Naive thymus-derived CD4-positive, alpha-beta T cell (primary cell): ENCODE measurements at places on chromosomes 5 and 9. TPM values are rescaled to one million over a fixed set of nuclear protein-coding genes. Genes with fewer than 3 reads are reported as not detected.
A peak's percentile ranks its signal among the peaks of the same experiment; 100 is the strongest.

PCDHB5 gene
- 0.35 TPM for total RNA-seq

DNA sequence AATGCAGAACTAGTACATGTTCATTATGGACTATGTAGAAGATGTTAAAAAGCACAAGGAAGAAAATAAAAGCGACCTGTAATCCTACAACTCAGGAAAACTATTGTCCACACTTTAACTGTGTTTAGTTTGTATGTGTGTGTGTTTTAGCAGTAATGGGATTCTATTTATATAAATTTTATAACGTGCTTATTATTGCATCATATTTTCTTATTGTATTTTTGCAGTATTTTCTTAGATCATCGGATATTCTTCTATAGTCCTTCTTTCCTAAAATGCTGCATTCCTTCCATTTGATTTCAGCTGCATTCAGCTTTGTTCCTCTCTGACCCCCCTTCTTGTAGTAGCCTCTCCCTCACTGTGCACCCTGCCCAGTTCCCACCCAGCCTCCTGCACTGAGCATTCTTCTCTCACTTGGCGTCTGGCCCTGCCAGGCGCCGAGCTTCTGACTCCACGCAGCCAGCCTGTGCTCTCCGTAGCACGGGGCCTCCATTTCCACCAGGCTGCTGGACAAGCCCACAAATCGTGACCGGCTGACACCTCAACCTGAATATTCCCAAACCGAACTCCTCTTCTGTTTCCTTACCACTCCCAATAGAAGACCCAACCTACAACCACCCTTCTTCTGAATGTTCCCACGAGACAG, 39.9 kb downstream of the MVB12B start:
- H3K27me3 ChIP-seq, result no peaks in the 10 kb centered on the region
- H3K36me3 ChIP-seq, result no peaks in the 10 kb centered on the region
- DNase-seq, result no peak
- no peak overlapping the region for H3K27ac ChIP-seq

PCSK1 gene
- not detected for total RNA-seq

NEUROG1 gene
- not detected for total RNA-seq

GRCh38 chr5:137933491-137933911, 44.2 kb downstream of the PKD2L2 start:
- H3K27me3 ChIP-seq, result no peaks in the 10 kb centered on the region
- H3K4me3 ChIP-seq, result no peak overlapping the region
- peaks cover 6% of the 10 kb centered on the region for H3K36me3 ChIP-seq
- no peak overlapping the region for H3K27ac ChIP-seq
- no peaks in the 10 kb centered on the region for H3K4me1 ChIP-seq

GRCh38 chr5:79886925-79887655, 104.0 kb downstream of the MTX3 start:
- DNase-seq, result no peak
- H3K36me3 ChIP-seq, result no peaks in the 10 kb centered on the region

DNA sequence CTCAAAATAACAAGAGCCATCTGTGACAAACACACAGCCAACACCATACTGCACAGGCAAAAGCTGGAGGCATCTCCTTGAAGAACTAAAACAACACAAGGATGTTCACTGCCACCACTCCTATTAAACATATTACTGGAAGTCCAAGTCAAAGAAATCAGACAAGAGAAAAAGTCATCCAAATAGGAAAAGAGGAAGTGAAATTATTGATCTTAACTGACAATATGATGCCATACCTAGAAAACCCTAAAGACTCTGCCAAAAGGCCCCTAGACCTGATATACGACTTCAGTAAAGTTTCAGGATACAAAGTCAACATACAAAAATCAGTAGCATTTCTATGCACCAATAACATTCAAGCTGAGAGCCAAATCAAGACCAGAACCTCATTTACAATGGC, 30.0 kb upstream of the MACIR start:
- no peak for DNase-seq
- no peaks in the 10 kb centered on the region for H3K36me3 ChIP-seq
- no peaks in the 10 kb centered on the region for H3K4me1 ChIP-seq
- no peak overlapping the region for H3K27ac ChIP-seq
- H3K4me3 ChIP-seq, result no peak overlapping the region

- H3K27me3 ChIP-seq, result no peaks in the 10 kb centered on the region
- H3K36me3 ChIP-seq, result no peaks in the 10 kb centered on the region
- H3K27ac ChIP-seq, result no peak overlapping the region
- no peak for DNase-seq
- H3K4me3 ChIP-seq, result no peak overlapping the region
Observed at GRCh38 chr5:108093186-108093585, 288.7 kb downstream of the FBXL17 start.

SHC3 gene
- total RNA-seq, result 0.05 TPM

- no peak for DNase-seq
- no peak overlapping the region for H3K27ac ChIP-seq
- H3K4me1 ChIP-seq, result no peaks in the 10 kb centered on the region
- H3K4me3 ChIP-seq, result no peak overlapping the region
Observed at GRCh38 chr9:16191691-16192402, 639.0 kb downstream of the CCDC171 start.

GRCh38 chr9:126450668-126451205, 124.1 kb downstream of the MVB12B start:
- H3K4me3 ChIP-seq, result no peak overlapping the region
- no peak overlapping the region for H3K27ac ChIP-seq
- no peaks in the 10 kb centered on the region for H3K27me3 ChIP-seq
- DNase-seq, result no peak
- H3K4me1 ChIP-seq, result no peaks in the 10 kb centered on the region
- H3K36me3 ChIP-seq, result no peaks in the 10 kb centered on the region

- no peaks in the 10 kb centered on the region for H3K4me1 ChIP-seq
- H3K27me3 ChIP-seq, result no peaks in the 10 kb centered on the region
- no peak overlapping the region for H3K27ac ChIP-seq
- H3K4me3 ChIP-seq, result no peak overlapping the region
Observed at GRCh38 chr5:159171274-159171673, 38.1 kb downstream of the RNF145 start.

RORB gene
- total RNA-seq, result not detected

PAPPA gene
- not detected for total RNA-seq

GRCh38 chr5:142182840-142183239, 74.3 kb downstream of the NDFIP1 start:
- no peaks in the 10 kb centered on the region for H3K27me3 ChIP-seq
- no peaks in the 10 kb centered on the region for H3K36me3 ChIP-seq
- no peaks in the 10 kb centered on the region for H3K4me1 ChIP-seq
- no peak overlapping the region for H3K27ac ChIP-seq

SPATA31E1 gene
- not detected in 2 replicates for total RNA-seq

- no peaks in the 10 kb centered on the region for H3K27me3 ChIP-seq
- H3K4me1 ChIP-seq, result peaks cover 25% of the 10 kb centered on the region
- no peak overlapping the region for H3K27ac ChIP-seq
- DNase-seq, result peak; percentile 44
- H3K36me3 ChIP-seq, result no peaks in the 10 kb centered on the region
- H3K4me3 ChIP-seq, result no peak overlapping the region
Observed at GRCh38 chr5:143230676-143230996, 172.8 kb downstream of the NR3C1 start.

DNA sequence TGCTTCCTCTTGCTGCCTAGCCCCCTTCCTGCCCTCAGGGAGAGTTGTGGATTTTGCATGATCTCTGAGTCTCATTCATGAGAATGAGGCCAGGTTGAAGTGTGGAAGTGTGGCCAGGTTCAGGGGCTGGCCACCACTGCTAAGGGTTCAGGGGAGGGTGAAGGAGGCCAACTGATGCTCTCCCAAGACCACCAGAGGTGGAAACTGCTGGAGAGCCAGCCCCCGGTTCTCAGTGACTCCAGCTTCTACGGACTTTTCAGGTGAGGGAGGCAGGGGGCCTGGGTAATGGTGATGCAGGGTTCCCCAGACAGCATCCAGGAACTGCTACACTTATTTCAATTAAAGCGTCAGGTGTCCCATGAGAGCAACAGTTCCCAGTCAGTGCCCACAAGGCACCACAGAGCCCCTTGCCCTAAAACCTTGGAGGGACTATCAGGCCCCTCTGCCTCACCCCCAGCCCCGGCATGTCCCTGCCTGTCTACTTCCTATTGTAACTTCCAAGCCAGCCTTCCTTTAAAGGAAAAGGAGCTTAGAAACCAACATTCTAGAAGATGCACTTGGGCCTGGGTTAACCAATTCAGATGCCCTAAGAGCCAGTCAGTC, 50.1 kb downstream of the AMBP start:
- H3K27me3 ChIP-seq, result no peaks in the 10 kb centered on the region
- DNase-seq, result no peak
- no peaks in the 10 kb centered on the region for H3K4me1 ChIP-seq
- H3K4me3 ChIP-seq, result no peak overlapping the region
- no peak overlapping the region for H3K27ac ChIP-seq

GRCh38 chr9:75130621-75131230, 42.4 kb downstream of the OSTF1 start:
- H3K4me3 ChIP-seq, result no peak overlapping the region
- H3K4me1 ChIP-seq, result peaks cover 6% of the 10 kb centered on the region
- no peaks in the 10 kb centered on the region for H3K27me3 ChIP-seq
- no peaks in the 10 kb centered on the region for H3K36me3 ChIP-seq
- H3K27ac ChIP-seq, result no peak overlapping the region
- no peak for DNase-seq

PPP3R2 gene
- total RNA-seq, result not detected

DNA sequence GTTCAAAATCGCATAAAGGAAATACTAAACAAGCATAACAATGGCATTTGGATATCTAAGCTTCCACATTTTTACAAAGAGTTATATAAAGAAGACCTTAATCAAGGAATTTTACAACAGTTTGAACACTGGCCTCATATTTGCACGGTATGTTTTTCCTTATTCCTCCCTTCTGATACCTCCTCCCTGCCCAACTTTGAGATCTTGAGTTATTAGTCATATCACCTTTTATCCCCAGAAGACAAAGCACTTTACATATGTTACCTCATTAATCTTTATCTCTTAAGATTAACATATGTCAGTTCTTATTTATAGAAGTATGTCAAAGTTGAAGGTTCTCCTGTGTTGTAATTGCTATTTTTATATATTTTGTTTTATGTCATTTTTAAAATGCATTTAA, 29.8 kb downstream of the TDRD7 start:
- H3K27ac ChIP-seq, result no peak overlapping the region
- H3K4me1 ChIP-seq, result no peaks in the 10 kb centered on the region
- no peak overlapping the region for H3K4me3 ChIP-seq
- DNase-seq, result no peak
- no peaks in the 10 kb centered on the region for H3K36me3 ChIP-seq

C9 gene
- total RNA-seq, result not detected

- peaks cover 10% of the 10 kb centered on the region for H3K36me3 ChIP-seq
- H3K27me3 ChIP-seq, result no peaks in the 10 kb centered on the region
- DNase-seq, result no peak
- H3K4me3 ChIP-seq, result no peak overlapping the region
- H3K27ac ChIP-seq, result no peak overlapping the region
Observed at GRCh38 chr9:98187926-98188325, 4.5 kb downstream of the CORO2A start.

NR5A1 gene
- total RNA-seq, result not detected

GRCh38 chr5:61687371-61687770, 355.3 kb downstream of the ZSWIM6 start:
- no peak for DNase-seq
- no peaks in the 10 kb centered on the region for H3K4me1 ChIP-seq
- H3K4me3 ChIP-seq, result no peak overlapping the region
- no peak overlapping the region for H3K27ac ChIP-seq
- H3K36me3 ChIP-seq, result no peaks in the 10 kb centered on the region

SLC23A1 gene
- not detected for total RNA-seq

TSC1 gene
- 98.3 TPM for total RNA-seq

- H3K4me3 ChIP-seq, result no peak overlapping the region
- DNase-seq, result no peak
- H3K27ac ChIP-seq, result no peak overlapping the region
- H3K4me1 ChIP-seq, result no peaks in the 10 kb centered on the region
- no peaks in the 10 kb centered on the region for H3K36me3 ChIP-seq
Observed at GRCh38 chr9:75539523-75539922, 350.9 kb upstream of the PCSK5 start.

GRCh38 chr9:128684065-128684324, 5.0 kb upstream of the SET start:
- DNase-seq, result no peak
- no peaks in the 10 kb centered on the region for H3K36me3 ChIP-seq
- peak overlapping the region; percentile 91 for H3K4me3 ChIP-seq
- H3K27ac ChIP-seq, result peak overlapping the region; percentile 76
- H3K27me3 ChIP-seq, result no peaks in the 10 kb centered on the region
- H3K4me1 ChIP-seq, result peaks cover 36% of the 10 kb centered on the region

BAG1 gene
- total RNA-seq, result 77.2 TPM

DNA sequence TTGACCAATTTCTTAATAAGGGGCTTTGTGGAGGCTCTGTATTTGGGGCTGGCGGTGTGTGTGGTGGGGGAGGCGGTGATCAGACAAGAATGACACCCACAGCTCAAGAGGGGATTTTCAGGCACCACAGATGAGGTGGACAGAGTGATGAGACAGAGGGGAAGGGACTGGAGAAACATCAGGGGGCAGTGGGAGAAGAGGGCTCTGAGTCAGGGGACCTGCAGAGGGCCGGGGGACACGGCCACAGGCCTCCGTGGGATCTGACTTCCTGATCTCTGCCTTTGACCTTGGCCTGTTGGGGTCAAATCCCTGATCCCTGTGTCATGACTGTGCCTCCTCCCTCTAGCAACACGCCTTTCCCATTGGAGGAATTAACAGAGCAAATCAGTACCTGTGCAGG, 197.7 kb downstream of the C9orf50 start:
- H3K27me3 ChIP-seq, result no peaks in the 10 kb centered on the region
- no peaks in the 10 kb centered on the region for H3K36me3 ChIP-seq
- no peak for DNase-seq
- no peaks in the 10 kb centered on the region for H3K4me1 ChIP-seq
- no peak overlapping the region for H3K4me3 ChIP-seq

- no peak overlapping the region for H3K4me3 ChIP-seq
- H3K27me3 ChIP-seq, result no peaks in the 10 kb centered on the region
- no peak overlapping the region for H3K27ac ChIP-seq
- no peaks in the 10 kb centered on the region for H3K36me3 ChIP-seq
Observed at GRCh38 chr9:129490583-129491486, 130.1 kb downstream of the C9orf50 start.

GRCh38 chr5:172658391-172658790, 17.3 kb downstream of the NEURL1B start:
- no peaks in the 10 kb centered on the region for H3K36me3 ChIP-seq
- H3K4me1 ChIP-seq, result no peaks in the 10 kb centered on the region
- DNase-seq, result no peak
- no peak overlapping the region for H3K4me3 ChIP-seq
- H3K27me3 ChIP-seq, result no peaks in the 10 kb centered on the region

- peak within 1 kb of the TSS; percentile 97 for H3K27ac ChIP-seq
- peaks cover 28% of the 10 kb centered on the region for H3K4me1 ChIP-seq
- H3K4me3 ChIP-seq, result peak within 1 kb of the TSS; percentile 96
- no peaks in the 10 kb centered on the region for H3K36me3 ChIP-seq
- DNase-seq, result peak; percentile 51
- H3K27me3 ChIP-seq, result no peaks in the 10 kb centered on the region
Observed at GRCh38 chr5:50666261-50667022, at the start of gene PARP8. Gene PARP8 (plus strand): TSS chr5:50666637. CDS start chr5:50667096, 459 bp downstream.

ANGPTL2 gene
- not detected for total RNA-seq

DNA sequence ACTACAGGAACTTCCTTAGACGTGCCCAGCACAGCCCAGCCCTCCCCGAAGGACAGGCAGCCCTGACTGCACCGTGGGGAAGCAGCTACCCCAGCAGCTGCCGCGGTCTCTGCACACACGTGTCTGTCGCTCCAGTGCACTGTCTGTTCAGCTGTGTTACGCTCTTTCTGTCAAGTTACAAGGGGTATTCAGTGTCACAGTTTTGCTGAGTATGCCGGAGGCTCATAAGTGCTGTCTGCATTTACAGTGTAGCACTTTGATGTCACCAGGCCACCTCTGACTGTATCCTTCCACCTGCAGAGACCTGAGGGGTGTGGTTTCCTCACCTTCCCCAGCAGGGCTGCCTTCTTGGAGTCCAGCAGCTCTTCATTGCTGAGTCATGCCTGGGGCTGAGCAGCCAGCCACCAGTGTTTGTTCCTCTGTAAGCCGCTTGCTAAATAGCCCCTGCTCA, 126.8 kb downstream of the EHMT1 start:
- no peaks in the 10 kb centered on the region for H3K27me3 ChIP-seq
- no peak overlapping the region for H3K27ac ChIP-seq
- H3K36me3 ChIP-seq, result peaks cover 56% of the 10 kb centered on the region
- no peaks in the 10 kb centered on the region for H3K4me1 ChIP-seq

SLC9A3 gene
- total RNA-seq, result 2.4 TPM
